ENCODE measurements at places on chromosomes 13 and 19. TPM values are rescaled to one million over a fixed set of nuclear protein-coding genes. Genes with fewer than 3 reads are reported as not detected.

CLEC17A gene
- not detected for total RNA-seq

ACTMAP gene
- total RNA-seq: 16.8 TPM

SHC2 gene
- total RNA-seq: 2.5 TPM

RAB3A gene
- 10.6 TPM for total RNA-seq
